ENCODE measurements at places on chromosomes 16 and 17.

DNA sequence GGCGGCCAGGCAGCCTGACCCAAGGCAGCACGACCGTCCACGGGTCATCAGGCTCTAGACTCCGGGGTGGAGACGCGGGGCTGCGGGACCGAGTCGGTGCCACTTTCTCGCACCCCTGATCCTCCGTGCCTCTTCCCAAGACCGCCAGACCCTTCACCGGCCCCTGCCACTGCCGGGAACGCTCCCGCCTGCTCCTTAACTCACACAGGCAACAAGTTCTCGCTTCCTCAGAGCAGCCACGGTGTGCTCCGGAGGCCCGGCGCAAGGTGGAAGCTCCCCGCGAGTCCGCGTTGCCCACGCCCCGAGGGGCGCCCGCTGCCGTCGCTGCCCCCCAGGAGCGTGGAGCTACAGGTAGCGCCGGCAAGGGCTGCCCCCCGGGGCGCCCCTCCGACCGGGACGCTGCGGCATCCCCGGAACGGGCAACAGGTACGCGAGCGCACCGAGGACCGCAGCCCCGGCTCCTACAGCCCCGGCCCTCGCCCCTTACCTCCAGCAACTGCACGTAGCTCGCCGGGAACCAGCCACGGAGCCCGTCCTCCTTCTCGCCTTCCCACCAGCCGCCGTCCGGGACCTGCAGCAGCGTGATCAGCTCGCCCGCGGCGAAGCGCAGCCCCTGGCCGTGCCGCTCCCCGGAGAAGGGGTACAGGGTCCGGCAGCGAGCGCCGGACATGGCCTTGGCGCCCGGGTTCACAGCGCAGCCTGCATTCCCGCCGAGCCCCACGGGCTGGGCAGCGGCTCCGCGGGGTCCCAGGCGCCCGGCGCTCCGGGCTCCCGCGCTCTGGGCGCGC, 491 bp downstream of the GAS7 start:
- DNase-seq: no peak

DNA sequence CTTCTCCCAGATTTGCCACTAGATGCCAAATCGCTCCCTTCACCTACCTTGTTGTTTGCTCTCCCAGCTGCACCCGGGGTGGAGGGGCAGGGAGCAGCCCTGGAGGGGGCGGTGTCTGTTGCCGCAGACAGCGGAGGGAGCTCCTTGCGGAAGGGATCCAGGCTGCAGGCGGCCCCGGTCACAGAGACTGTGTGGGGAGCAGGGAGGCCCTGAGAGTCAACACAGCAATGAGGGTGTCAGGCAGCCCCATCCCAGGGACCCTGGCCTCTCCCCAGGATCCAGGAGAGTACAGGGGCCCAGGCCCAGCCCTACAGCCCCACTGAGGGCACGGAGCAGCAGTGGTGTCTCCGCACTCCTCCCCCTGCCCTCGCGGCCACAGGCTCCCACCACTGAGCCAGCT, 50.5 kb upstream of the CHMP6 start:
- no peak for DNase-seq

DNA sequence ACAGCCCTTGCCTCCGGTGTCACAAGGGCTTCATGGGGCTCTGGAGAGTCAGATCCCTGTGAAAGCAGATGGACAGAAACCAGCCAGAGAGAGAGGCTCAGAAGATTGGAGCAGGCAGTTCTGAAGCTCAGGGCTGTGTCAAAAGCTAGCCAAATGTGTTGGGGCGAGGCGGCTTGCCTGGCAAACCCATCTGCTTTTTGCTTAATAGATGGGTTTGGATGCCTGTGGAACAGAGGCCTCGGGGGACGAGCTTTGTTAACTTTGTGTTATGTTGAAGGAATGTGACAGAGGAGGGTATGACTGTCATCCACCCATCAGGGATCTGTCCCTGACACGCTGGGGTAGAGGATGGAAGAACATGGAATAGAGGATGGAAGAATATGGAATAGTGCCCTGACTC, 21.0 kb upstream of the SLC12A3 start:
- DNase-seq: no peak

DNA sequence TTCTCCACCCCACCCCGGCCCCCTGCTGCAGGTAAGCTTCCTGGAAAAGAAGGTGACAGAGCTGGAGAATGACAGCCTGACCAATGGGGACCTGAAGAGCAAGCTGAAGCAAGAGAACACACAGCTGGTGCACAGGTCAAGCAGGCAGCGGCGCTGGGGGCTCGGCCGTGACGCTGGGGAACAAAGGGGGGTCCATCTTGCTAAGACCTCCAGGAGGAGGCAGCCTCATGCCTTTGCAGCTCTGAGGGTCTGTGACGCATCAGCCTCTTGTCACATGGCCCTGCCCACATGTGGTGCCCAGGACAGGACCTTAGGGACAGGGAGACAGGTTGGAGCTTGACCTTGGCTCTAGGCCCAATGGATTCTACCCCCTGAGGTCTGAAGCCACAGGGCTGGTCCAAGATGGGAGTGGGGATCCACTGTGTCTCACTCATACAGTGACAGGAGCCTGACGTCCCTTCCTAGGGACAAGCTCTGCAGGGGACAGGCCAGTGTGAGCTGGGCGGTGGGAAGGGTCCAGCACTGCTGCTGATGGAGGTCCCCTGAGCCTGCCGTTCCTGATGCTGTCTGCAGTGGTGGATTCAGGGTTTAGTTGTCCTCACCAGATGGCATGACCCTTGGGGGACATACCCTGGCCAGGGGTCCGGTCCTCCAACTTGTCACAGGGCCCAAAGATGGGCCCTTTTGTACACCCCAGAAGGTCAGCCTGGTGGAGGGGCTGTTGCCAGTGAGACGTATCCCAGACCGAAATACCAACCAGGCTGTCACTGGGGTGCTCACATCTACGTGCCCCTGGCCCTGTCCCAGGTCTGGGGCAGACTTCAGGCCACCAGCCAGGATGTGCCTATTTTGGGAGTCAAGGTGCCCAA, 132.6 kb downstream of the RAB11FIP4 start:
- DNase-seq: no peak

DNA sequence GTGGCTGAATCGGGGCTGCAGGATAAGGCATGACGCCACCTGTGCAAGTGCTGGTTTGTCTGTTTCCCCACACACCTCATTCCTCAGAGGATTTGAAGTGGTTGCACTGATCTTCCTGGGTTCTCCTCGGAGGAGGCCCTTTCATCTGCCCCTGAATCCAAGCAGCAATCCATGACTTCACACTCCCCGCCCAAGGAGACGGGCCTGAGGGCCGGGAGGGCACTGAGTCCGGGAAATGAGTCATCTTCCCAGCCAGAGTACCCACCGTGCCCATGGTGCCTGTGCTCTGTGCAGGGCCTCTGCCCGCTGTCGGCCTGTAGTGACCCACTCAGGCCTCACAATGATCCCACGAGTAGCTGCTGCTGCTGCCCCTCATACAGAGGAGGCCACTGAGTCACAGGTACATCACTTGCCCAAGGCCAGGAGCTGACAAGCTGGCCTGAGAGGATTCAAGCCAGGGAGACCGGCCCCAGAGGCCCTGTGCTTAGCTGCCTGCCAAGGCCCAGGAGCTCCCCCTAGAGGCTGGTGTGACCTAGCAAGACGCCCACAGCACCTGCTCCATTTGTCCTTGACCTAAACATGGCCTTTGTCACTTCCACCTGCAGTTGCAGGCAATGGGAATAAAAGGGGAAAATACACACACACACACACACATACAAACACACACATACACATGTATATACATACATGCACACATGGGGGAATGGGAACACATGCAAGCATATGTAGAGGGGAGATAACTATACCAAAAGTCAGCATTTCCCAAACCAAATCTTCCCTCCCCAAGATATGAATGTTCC, 240.0 kb downstream of the C16orf95 start:
- DNase-seq: peak; percentile 71

- DNase-seq: no peak
Observed at GRCh38 chr16:88780142-88781062, 4.6 kb downstream of the PIEZO1 start.

DNA sequence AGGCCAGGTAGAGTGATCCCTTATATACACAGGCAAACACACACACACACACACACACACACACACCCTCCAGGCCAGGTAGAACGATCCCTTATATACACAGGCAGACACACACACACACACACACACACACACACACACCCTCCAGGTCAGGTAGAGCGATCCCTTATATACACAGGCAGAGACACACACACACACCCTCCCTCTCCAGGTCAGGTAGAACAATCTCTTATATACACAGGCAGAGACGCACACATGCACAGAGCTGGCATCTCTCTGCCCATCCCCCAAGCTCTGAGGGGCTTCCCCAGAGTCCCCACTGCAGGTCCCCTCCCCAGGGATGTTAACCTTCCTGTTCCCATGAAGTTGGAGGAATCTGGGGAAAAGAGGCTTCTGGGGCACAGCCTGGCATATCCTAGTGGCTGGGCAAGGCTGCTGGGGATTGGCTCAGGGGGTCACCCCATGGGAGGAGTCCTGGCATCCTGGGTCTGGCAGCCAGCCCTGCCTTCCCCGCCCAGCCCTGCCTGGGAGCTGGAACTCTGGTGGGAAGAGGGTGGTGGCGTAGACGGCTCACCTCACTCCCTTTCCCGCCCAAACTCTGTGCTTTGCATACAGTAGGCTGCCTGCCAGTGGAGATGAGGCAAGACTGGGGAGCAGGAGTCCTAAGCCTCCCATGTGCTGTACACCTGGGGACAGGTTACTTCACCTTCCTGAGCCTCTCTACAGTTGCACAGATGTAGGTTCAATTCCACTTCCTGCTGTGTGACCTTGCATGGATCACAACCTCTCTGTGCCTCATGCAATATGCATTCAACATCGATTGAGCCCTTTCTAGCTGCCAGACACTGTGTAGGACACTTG, 41.8 kb downstream of the TEKT5 start:
- no peak for DNase-seq

DNA sequence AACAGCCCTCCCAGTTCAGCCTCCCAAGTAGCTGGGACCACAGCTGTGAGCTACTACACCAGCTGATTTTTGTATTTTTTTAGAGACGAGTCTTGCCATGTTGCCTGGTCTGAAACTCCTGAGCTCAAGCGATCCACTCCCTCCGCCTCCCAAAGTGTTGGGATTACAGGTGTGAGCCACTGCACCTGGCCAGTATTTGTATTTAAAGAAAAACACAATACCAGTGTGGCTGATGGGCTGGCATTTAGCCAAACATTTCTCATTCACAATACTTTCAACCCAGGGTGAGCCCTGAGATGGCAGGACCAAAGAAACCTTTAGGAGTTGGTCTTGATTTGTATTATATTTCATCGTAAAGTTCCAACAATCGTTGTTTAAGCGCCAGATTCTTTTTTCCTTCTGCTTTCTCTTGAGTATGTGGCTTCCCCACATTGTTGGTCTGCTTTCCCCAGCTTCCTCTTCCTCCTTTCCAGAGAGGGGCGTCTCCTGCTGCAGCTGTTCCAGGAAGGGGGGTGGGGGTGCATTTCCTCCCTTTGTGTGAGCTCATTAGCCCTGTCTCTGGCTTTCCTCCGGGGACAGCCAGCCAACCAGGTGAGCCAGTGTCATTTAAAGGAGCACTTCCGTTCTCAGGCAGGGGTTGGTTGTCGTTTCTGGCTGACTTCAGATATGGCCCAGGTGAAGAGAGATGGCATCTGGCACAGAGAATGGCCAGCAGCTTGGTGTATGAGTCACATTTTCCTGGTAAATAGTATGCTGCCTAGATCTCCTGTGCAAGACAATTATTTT, 79.9 kb downstream of the GPRC5B start:
- no peak for DNase-seq

DNA sequence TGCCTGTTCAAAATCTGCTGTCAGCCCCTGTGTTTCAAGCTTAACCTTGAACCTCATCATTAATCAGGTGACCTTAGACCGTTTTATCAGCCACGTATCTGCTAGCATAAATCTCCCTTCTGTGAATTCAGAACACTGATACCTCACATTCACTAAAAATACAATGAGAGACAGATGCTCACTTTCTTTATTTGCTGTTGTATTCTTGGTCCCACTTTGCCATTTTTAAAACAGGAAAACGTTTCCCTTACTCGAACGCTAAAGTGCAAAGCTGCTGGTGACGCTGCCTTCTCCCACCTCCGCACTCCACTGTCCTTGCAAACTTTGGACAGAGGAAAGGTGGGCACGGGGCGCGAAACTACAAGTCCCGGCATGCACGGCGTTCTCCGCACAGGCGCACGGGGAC, 220 bp upstream of the ARHGAP44 start:
- no peak for DNase-seq

- DNase-seq: no peak
Observed at GRCh38 chr16:80066805-80067580, 466.5 kb upstream of the MAF start.

DNA sequence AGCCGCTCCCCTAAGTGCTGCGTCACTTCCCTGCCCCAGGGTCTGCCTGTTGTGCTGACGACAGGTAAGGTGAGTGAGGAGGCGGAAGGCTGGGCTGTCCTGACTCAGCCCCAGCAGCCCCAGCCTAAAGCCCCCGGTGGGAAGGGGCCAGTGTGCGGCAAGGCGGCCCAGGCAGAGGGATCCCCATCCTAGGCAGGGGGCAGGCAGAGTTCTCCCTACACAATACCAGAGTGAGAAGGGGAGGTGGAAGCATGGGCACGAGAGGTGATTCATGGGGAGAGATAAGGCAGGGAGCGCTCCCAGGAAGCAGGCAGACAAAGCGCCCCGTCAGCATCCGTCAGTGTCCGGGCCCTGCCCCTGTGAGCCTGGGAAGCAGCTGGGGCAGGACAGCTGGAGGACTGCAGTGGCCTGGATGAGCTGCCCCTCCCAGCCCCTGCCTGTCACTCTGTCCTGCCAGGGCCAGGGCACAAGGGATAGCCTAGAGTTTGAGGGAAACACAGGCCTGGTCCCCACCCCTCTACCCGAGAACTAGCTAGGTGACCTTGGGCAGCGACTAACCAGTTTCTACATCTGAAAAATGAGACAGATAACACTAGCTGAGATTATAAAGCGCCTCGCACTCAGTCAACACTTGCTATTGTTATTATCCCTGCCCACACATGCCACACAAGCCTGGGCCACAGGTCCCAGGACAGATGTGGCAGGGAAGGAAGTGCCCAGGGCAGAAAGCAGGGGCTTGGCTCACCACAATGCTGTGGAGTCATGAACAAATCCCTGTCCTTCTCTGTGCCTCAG, 3.8 kb downstream of the FAM83G start:
- DNase-seq: no peak

DNA sequence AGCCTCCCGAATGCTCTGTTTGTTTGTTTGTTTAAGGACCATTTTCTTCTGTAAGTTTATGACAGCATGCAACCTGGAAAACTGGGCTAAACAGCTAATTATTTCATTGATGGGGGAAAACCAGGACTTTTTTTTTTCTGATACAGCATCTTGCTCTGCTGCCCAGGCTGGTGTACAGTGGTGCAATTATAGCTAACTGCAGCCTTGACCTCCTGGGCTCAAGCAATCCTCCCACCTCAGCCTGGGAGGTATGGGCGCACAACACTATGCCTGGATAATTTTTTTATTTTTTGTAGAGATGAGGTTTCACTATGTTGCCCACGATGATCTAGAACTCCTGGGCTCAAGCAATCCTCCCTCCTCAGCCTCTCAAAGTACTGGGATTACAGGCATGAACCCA, 37.3 kb downstream of the GPATCH8 start:
- no peak for DNase-seq
